Activated CD4-positive, alpha-beta T cell treated with anti-CD3 and anti-CD28 coated beads, Interleukin-2, amount 10 ng/mL, durations not matched to agents 7 days and 5 days (primary cell): ENCODE measurements at places on chromosomes 5 and 9. TPM values are rescaled to one million over a fixed set of nuclear protein-coding genes. Genes with fewer than 3 reads are reported as not detected.

Gene C5orf52
- not detected for total RNA-seq

Gene GLRA1
- total RNA-seq = not detected

Gene ANKRD18B
- 0.97 TPM for total RNA-seq

Gene TAF11L5
- not detected for total RNA-seq

Gene FER
- 5.2 TPM for total RNA-seq

Gene EFNA5
- not detected for total RNA-seq

Gene LCN1
- not detected for total RNA-seq

Gene TAS2R1
- not detected for total RNA-seq

Gene FOXD4L4
- total RNA-seq = 0.19 TPM

Gene DPYSL3
- total RNA-seq = not detected

Gene PTGDS
- 24.0 TPM for total RNA-seq

Gene LECT2
- total RNA-seq = not detected

Gene VDAC1
- total RNA-seq = 184 TPM

Gene STK32A
- total RNA-seq = not detected

Gene GTF3C4
- 12.7 TPM for total RNA-seq

Gene TXNDC8
- total RNA-seq = not detected

Gene SLC25A51
- 36.8 TPM for total RNA-seq

Gene PLEKHG4B
- 0.10 TPM for total RNA-seq

DNA sequence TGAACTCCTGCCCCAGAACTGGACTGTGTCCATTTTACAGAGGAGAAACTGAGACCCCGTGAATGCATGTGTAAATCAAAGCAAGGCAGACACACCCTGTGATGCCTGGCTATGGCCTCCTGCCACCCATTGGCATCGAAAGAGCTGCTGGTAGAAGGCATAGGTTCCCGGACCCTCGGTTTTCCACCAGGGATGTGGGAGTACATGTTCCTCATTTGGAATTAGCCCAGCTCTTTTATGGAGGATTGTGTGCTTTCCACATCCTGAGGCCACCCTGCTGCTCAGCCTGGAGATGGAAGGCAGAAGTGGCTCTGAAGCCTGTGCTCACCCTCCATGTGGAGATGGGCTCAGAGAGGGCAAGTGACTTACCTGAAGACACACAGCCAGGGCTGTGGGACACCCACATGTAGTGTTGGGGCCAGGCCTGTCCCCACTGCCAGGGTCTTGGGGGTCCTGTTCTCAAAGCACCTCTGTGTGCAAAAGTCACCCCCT is 2.8 kb downstream of the SUSD3 start:
- no peak for DNase-seq

DNA sequence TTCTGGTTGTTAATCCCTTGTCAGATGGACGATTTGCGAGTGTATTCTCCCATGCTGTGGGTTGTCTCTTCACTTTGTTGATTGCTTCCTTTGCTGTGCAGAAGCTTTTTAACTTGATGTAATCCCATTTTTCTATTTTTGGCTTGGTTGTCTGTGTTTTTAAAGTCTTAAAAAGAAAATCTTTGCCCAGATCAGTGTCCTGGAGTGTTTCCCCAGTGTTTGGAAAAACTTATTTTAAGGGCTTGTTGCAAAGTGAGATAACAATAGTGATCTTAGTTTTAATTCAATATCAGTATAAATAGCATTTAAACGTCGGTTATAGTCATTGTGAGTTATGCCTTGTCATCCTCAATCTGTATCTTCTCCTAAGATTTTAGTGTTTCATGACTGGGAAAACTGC is 329.5 kb downstream of the CCDC171 start:
- DNase-seq = no peak

DNA sequence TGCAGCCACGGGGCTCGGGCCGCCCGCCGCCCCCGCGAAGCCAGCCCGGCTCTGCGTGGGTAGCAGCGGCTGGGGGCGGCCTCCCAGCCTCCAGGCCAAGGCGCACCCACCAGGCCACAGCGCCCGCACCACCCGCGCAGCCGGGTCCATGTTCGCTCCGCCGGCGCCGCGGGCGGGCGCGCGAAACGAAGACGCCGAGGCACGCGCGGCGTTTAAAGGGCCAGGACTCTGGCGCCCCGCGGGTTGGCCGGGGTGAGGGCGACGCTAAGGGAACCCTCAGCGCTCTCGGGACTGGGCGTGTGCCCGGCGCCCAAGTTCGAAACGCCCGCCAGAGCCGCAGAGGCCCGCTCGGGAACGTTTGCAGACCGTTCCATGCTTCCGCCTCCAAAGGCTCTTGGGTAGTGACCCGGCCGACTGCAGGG is at the start of gene PTGES2:
TSS of gene PTGES2 (minus strand) at position 162 of the 422 bp plus-strand sequence. CDS start at position 150, 12 bp downstream.
- DNase-seq = peak; percentile 81

GRCh38 chr5:123119334-123119986 is 30.4 kb downstream of the PRDM6 start:
- DNase-seq = no peak

- no peak for DNase-seq
These were observed 34.4 kb downstream of the MAP1B start for GRCh38 chr5:72141440-72142355.

DNA sequence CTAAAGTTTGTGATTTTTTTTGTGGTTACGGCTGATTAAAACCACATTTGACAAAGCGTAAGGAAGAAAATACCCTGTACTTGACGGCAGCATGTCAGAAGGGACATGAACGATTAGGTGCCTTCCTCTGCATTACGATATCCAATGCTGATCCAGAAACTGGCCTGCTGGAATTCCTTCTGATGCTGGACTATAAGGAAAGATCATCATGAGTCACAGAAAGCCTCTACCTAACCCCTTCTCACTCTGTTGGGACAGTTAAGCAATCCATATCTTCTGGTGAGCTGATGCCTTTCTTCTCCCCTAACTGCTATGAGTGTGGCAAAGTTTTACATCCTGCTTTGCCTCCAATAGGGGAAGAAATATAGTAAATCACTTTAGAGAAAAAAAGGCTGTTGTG is 78.4 kb upstream of the PAPPA start:
- no peak for DNase-seq

GRCh38 chr5:143501310-143502044 is 98.0 kb upstream of the NR3C1 start:
- no peak for DNase-seq

DNA sequence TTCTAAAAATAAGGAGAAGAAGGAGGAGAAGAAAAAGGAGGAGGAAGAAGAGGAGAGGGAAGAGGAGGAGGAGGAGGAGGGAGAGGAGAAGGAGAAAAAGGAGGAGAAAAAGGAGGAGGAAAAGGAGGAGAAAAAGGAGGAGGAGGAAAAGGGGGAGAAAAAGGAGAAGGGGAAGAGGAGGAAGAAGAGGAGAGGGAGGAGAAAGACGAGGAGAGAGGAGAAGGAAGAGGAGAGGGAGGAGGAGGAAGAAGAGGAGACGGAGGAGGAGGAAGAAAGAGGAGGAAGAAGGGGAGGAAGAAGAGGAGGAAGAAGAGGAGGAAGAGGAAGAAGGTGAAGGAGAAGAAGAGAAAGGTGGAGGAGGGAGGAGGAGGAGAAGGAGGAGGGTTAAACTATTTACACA is 210.2 kb upstream of the TRPM3 start:
- no peak for DNase-seq

GRCh38 chr5:127872494-127872893 is 169.3 kb downstream of the CCDC192 start:
- DNase-seq = no peak

GRCh38 chr5:56415356-56415765 is 182.2 kb upstream of the ANKRD55 start:
- DNase-seq = no peak

GRCh38 chr9:78470216-78470615 is 173.3 kb downstream of the PSAT1 start:
- no peak for DNase-seq

- no peak for DNase-seq
These were observed 21.5 kb downstream of the OBP2B start for GRCh38 chr9:133187561-133188005.

DNA sequence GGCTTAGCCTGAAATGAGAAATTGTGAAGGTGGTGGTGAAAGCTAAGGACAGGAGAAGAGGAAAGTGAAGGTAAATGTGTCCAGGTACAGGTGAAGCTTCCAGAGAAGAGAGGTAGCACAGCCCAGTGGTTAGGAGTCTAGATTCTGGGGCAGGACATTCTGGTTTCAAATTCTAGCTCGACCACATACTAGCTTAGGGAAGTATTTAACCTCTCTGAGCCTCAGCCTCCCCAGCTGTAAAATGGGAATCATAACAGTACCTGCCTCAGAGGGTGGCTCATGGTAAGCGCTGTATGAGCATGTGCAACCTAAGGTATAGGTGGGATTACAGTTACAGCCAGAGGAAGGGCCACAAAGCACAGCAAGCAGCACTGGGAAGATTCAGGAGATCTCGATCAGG is 55.2 kb downstream of the PCDH1 start:
- DNase-seq = no peak

- DNase-seq = no peak
These were observed 183.7 kb downstream of the TAF11L14 start for GRCh38 chr5:17817990-17818389.

DNA sequence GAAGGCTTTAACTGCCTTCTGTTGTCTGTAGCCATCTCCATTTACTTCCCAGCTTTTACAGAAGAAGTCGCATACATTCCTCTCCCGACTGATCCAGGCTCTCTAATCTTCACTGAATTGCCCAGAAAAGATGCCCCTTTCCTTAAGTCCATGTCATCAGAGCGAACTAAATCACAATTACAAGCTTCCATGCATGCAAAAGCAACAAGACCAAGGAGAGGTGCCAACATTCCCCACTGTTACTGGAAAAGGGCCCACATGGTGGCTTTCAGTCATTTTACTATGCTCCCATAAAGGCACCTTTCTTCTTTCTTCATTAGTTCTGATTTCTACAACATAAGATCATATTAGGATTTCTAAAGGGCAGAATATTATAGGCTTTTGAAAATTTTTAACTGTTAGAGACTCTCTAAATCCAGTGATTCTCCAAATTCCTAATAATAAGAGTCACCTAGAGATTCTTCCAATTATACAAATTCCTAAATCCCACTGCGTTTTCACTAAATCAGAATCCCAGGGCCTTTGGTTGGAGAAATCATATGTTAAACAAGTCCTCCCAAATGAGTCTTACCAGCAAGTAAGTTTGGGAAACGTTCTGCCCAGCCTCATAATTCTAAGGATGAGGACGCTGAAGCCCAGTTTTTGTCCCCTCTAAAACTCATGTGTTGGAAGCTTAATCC is 17.0 kb upstream of the ZFR start:
- no peak for DNase-seq

- no peak for DNase-seq
These were observed 200.2 kb downstream of the TRIM36 start for GRCh38 chr5:114969482-114969881.

GRCh38 chr9:33843312-33843961 is 26.5 kb downstream of the UBE2R2 start:
- no peak for DNase-seq

DNA sequence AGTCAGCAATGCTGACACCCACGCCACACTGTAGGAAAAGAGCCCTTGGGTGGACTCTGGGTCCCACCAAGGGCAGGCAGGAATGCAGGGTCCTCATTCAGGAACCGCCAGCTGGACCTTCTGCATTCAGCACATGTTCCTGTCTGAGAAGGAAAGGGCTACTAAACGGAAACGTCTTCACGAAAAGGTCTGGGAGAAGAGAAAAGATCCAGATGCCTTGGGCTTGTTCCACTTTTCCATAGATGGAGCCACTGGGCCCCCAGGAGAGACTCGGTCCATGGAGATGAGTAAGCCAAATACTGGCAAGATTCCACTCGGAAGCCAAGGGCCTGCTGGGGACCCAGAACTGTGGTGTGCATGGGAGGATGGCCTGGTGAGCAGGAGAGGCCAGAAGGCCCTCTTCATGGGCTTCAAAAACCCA is 38.4 kb downstream of the LHFPL2 start:
- no peak for DNase-seq

DNA sequence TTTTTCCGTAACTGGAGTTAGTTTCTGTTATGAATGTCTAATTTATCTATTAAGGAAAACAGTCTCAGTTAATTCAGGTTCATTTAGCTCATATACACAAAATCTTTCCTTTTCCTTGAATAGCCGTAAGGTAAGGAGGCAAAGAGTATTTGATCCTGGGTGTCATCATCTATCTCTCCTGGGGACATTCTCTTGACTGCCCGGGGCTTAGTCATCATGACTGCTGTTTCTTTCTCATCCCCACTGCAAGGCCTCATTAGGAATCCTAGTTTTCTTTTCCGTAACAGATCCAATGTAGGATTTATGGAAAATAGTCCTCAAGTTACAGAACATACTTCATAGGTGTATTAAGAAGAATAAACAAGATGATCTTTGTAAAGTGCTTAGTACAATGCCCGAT is 134.9 kb upstream of the CHD1 start:
- DNase-seq = no peak

- DNase-seq = no peak
These were observed 3.2 kb downstream of the DOLPP1 start for GRCh38 chr9:129084087-129084486.

- no peak for DNase-seq
These were observed 11.4 kb downstream of the BASP1 start for GRCh38 chr5:17228821-17229291.

DNA sequence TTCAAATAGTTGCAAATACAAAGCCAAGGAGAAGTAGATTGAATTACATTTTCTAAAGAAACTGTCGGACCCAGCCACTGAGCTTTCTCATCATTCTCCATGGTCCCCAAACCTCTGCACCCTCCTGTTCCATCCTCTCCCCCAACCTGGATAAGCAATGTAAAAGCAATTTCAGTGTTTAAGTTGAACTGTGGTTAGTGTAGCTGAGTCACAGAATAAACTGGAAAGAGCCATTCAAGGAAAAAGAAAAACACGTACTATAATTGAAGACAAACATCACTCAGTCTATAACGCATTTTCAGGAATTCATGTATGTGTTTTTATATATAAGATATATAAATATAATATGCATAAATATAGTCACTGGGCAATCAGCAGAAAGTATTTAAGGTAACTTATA is 54.1 kb upstream of the TMEM161B start:
- no peak for DNase-seq

GRCh38 chr5:8750100-8750499 is 795.8 kb downstream of the SEMA5A start:
- DNase-seq = no peak

GRCh38 chr9:20642045-20642444 is 19.7 kb upstream of the MLLT3 start:
- DNase-seq = no peak

DNA sequence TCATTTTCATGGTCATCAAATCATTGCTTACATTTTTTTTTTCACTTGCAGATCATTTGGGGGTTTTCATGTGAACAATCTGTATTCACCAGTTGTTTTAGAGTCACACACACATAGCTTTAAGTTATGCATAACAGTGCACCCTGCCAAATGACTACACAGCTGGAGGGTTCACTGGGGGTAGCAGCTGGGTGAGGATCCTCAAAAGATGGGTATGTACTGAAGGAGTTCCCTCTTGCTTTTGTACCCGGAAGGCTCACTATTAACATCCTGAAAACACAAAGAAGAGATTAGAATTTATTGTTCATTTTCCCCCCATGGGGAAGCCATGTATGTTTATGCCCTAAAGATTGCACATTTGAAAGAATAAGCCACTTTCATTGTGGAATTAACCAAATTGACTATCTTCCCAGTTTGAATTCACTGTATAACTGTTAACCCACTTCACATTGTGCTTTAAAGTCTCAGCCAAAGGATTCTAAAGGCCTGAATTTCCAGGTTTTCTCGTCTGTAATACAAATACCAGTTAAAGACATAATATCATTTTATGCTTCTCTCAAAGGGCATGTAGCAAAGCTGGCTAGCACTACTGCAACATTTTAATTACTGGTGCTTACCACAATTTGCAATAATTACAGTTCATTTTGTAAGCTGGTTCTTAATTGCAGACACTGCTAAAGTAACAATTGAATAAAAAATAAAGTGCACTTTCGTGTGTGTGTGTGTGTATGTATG is 466.4 kb upstream of the MEF2C start:
- no peak for DNase-seq

GRCh38 chr5:146883511-146883910 is 5.0 kb upstream of the PPP2R2B start:
- no peak for DNase-seq

- DNase-seq = no peak
These were observed 85.0 kb upstream of the HRH2 start for GRCh38 chr5:175572886-175573285.
